Right ventricle myocardium superior (tissue), 1 donor: ENCODE measurements at places on chromosomes 2 and 18. TPM values are rescaled to one million over a fixed set of nuclear protein-coding genes. Genes with fewer than 3 reads are reported as not detected.

DNA sequence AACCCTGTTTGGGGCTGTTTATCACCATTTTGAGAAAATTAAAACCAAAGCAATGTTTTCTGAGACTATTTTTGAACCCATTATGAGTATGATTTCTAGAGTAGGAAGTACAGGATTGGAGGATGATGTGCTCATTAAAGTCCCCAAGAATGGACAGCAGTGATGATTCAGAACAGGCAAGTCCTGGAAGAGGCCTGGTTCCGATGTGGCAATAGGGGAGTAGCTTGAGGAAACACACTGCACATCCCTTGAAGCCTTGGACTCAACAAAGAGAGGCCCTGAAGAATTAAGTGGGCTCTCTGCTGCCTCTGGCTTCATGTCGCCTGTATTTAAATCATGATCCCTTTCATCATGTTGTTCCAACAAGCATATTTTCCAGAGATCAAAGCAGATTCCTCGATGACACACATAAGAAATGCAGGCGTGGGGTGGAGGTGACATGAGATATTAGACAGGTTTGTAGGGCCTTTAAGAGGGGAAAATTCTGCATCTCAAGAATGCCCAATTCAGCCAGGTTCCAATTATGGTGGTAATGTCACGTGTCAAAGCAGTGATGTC, 242.2 kb downstream of the FHOD3 start:
- DNase-seq, result no peak

DNA sequence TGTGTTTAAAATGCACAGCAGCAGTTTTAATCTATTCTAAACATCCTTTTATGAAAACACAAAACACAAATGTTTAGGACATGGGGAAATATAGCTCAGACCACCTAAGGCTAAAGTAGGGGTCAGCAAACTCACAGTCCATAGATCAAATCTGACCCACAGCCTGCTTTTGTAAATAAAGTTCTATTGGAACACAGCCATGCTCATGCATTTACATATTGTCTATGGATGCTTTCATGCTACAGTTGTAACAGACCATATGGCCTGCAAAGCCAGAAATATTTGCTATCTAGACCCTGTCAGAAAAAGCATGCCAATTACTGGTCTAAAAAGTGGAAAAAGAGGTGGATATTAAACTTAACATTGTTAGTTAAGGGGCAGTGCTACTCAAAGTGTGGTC, 1105.4 kb upstream of the KLHL29 start:
- no peak for DNase-seq

- DNase-seq, result peak; percentile 48
Observed at GRCh38 chr2:236574424-236575145, 5.0 kb downstream of the ACKR3 start.

DNA sequence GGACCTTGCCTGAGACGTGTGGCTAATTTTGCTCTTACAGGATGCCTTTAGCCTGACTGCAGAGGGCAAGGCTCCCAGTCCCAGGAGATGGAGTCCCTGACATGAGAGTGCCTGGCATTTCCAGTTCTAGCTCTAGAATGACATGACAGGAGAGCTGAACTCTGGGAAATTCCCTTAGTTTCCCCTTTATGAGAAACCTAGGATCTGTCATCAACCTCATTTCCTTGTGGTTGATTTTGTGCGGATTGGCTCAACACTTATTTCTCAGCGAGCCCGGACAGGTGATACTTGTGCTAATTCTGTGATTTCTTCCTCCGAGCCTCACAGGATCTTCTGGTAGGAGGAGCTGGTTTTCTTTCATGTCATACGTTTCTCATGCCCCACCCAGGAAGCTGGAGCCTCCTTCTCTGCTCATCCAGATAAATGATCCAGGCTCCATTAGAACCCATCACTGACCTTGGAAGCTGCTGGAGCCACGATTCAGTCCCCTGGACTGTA, at the start of gene IL36G:
IL36G (plus strand) TSS at position 448 of the 498 bp plus-strand sequence. CDS start 633 bp downstream, outside the sequence.
- no peak for DNase-seq

GRCh38 chr2:134718023-134718816, 580 bp downstream of the TMEM163 start:
- peak; percentile 47 for DNase-seq

The HOXD12 gene
- total RNA-seq, result not detected

The SLC25A52 gene
- total RNA-seq, result not detected

The SLC5A7 gene
- total RNA-seq, result 0.19 TPM

The CLEC4F gene
- total RNA-seq, result 0.08 TPM
